Pancreas (tissue), 10 donors: ENCODE measurements at places on chromosomes 2 and 18. TPM values are rescaled to one million over a fixed set of nuclear protein-coding genes. Genes with fewer than 3 reads are reported as not detected.

GRCh38 chr18:47877892-47878291, 52.6 kb downstream of the SMAD2 start:
- H3K27me3 ChIP-seq: no peaks in the 10 kb centered on the region
- no peaks in the 10 kb centered on the region for H3K4me1 ChIP-seq
- no peak overlapping the region for H3K27ac ChIP-seq
- no peak for DNase-seq
- no peak overlapping the region for H3K4me3 ChIP-seq

DNA sequence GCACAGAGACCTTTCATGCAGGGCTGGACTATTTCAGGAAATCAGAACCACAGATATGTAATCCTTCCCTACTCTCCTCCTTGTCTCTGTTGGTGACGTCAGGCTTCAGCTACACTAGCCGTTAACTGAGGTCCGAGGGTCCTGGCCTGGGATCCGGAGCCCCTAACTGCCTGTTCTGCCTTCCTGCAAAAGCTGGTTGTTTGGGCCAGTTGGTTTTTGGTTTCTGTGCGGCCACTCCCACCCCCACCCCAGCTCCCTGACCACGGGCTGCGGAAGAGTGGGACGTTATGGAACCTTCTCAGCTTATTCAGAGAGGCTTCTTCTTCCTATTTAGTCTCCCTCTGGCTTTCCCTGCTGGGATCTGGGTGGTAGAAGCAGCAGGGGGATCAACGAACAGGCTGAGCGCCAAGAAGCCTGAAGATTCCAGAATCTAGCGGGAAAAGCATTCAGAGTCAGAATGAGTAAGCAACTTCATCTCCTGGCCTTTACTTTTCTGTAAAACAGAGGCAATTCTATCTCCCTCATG, 49.3 kb upstream of the ROCK2 start:
- no peak for DNase-seq
- H3K36me3 ChIP-seq: no peaks in the 10 kb centered on the region
- H3K4me3 ChIP-seq: no peak overlapping the region
- peaks cover 7% of the 10 kb centered on the region for H3K4me1 ChIP-seq

The CREG2 gene
- total RNA-seq: not detected

DNA sequence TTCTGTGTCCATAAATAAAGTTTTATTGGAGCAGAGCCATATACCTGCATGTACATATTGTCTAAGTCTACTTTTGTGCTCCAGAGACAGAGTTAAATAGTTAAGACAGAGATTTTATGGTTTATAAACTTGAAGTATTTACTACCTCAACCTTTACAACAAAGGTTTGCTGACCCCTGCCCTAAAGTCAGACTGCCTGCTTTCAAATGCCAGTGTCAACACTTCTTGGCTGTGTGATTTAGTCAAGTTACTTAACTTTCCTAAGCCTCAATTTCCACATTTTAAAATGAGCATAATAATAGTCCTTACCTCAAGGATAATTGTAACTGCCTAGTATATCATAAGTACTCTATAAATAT, 44.4 kb upstream of the ITPRID2 start:
- peaks cover 60% of the 10 kb centered on the region for H3K4me1 ChIP-seq
- peak overlapping the region; percentile 65 for H3K27ac ChIP-seq
- H3K27me3 ChIP-seq: no peaks in the 10 kb centered on the region

DNA sequence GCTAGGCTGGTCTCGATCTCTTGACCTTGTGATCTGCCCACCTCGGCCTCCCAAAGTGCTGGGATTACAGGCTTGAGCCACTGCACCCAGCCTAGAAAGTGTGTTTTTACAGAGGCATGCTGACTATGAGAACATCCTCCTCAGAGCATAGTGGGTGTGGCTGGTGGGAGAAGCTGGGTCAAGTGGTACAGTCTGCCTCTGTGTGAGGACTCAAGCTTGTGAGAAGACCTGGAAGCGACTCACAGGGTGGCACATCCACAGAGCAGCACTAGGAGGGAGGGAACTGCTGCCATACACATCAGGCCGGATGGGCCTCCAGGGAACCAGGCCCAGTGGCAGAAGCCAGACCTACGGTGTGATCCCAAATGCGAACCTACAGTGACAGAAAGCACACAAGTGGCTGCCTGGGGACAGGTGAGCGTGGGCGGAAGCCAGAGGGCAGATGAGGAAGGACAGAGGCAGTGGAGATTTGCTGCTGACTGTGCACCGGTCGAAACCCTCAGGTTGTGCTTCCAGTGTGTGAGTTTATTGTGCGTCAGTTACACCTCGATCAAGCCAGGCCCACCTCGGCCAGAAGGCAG, 8.9 kb downstream of the ARHGEF4 start:
- DNase-seq: peak; percentile 7
- no peak overlapping the region for H3K4me3 ChIP-seq
- no peak overlapping the region for H3K27ac ChIP-seq
- H3K36me3 ChIP-seq: no peaks in the 10 kb centered on the region
- no peaks in the 10 kb centered on the region for H3K4me1 ChIP-seq

DNA sequence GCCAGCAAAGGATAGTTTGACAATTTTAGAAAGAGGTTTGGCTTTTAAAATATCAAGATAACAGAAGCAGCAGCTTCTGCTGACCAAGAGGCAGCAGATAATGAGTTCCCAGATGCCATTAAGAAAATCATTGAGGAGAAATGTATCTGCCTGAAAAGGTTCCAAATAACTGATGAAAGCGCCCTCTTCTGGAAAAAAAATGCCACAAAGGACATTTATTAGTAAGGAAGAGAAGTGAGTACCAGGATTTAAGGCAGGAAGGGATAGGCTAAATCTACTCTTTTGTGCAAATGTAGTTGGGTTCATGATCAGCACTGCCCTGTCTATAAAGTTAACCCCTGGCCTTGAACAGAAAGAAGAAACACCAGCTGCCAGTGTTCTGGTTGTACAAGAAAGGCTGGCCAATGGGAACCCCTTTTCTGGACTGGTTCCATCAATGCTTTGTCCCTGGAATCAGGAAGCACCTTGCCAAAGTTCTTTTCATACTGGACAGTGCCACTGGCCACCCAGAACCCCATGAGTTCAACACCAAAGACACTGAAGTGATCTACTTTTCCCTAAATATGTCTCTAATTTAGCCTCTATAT, 40.6 kb downstream of the DHX57 start:
- no peak for DNase-seq
- H3K27ac ChIP-seq: no peak overlapping the region
- no peaks in the 10 kb centered on the region for H3K36me3 ChIP-seq
- H3K4me1 ChIP-seq: no peaks in the 10 kb centered on the region
- no peaks in the 10 kb centered on the region for H3K27me3 ChIP-seq

GRCh38 chr2:43209204-43209717, 17.1 kb downstream of the ZFP36L2 start:
- H3K36me3 ChIP-seq: no peaks in the 10 kb centered on the region
- H3K4me3 ChIP-seq: no peak overlapping the region
- no peak overlapping the region for H3K27ac ChIP-seq

The CFAP221 gene
- total RNA-seq: 11.4 TPM

The TSPYL6 gene
- not detected for total RNA-seq

DNA sequence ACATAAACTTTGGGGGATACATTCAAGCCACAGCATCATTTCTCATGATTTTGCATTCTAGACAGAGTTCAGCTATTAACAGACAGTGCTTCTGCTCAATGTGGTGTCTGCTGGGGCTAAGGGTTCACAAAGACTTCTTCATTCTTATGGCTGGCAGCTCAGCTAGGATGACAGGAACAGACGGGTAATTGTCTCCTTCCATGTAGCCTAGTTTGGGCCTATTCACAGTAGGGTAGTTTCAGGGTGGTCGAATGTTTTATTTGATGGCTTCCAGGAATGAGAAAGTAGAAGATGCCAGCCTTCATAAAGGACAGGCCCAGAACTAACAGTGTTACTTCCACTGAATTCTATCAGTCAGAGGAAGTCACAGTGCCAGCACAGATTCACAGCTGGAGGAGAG, 26.0 kb upstream of the BCL2L11 start:
- H3K4me3 ChIP-seq: no peak overlapping the region
- no peaks in the 10 kb centered on the region for H3K4me1 ChIP-seq
- H3K36me3 ChIP-seq: no peaks in the 10 kb centered on the region
- no peaks in the 10 kb centered on the region for H3K27me3 ChIP-seq
- H3K27ac ChIP-seq: no peak overlapping the region
- no peak for DNase-seq

The FBLN7 gene
- total RNA-seq: 0.51 TPM

GRCh38 chr2:68458981-68459380, 8.1 kb downstream of the FBXO48 start:
- no peaks in the 10 kb centered on the region for H3K36me3 ChIP-seq
- no peak overlapping the region for H3K27ac ChIP-seq
- no peak overlapping the region for H3K4me3 ChIP-seq
- no peak for DNase-seq

DNA sequence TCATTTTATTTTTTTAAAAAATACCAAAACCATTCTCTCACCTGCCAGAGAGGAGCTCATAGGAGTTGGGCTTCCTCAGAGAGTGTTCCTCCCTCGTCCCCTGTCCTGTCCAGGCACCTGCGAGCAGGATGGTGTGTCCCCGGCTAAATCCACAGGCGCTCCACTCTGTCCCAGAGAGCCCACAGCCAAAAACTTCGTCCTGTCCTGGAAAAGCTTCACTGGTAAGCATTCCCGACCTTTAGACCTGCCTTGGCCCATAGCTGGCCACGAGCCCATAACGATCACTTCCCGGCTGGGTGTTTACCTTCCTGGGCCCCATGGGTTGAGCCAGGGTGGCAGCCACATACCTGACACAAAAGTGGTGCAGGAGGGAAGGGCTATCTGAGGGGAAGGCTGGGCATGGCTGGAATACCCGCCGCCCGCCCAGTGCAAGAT, at the start of gene NGEF:
NGEF (minus strand) TSS at position 230 of the 435 bp plus-strand sequence. CDS start 38,366 bp downstream, outside the sequence.
- DNase-seq: peak; percentile 94
- H3K4me3 ChIP-seq: peak within 1 kb of the TSS; percentile 32
- peaks cover 20% of the 10 kb centered on the region for H3K4me1 ChIP-seq
- H3K36me3 ChIP-seq: no peaks in the 10 kb centered on the region

- H3K4me3 ChIP-seq: no peak overlapping the region
- H3K27me3 ChIP-seq: no peaks in the 10 kb centered on the region
- no peak overlapping the region for H3K27ac ChIP-seq
Measured at GRCh38 chr2:183088061-183088460, 9.5 kb downstream of the DUSP19 start.
